ENCODE measurements at places on chromosomes 4 and X.

- DNase-seq: no peak
Measured at GRCh38 chr4:1991596-1992434, 17.0 kb downstream of the NELFA start.

DNA sequence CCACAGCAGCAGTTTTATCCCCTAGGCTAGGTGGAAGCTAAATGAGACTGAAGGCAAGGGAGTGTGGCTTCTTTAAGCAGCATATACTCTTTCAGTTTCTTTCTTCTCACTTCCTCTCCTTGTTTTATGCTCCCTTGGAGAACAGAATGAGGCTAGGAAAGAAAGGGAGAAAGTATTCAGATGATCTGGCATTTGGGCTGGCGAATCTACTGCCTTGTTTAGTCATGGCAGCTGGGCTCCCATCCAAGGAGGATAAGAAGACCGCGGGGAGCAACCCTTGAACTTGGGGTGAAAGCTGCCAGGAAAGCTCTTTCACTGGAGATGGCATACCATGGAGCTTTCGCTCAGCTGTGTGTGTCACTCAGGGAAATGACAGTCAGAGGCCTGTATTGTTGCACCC, 72.1 kb downstream of the ARHGEF38 start:
- DNase-seq: no peak

DNA sequence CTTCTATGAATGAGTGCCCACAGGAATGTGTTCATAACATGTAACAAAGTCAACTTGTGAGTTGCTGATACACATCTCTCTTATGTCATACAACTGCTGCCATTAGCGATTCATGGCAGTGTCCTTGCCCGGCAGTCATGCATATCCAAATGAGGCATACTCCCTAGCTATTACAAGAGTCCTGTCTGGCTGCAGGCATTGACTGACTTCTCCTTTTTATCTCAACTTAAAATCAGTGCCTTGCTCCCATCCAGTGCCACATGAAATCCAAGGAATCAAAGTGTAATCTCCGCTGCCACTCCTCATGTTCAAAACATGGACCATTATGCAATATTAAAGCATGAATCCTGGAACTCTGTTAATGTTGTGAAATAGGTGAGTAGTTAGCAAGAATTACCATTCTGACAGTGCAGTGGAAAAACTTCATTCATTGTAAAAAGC, 348.9 kb upstream of the FTHL17 start:
- no peak for DNase-seq

DNA sequence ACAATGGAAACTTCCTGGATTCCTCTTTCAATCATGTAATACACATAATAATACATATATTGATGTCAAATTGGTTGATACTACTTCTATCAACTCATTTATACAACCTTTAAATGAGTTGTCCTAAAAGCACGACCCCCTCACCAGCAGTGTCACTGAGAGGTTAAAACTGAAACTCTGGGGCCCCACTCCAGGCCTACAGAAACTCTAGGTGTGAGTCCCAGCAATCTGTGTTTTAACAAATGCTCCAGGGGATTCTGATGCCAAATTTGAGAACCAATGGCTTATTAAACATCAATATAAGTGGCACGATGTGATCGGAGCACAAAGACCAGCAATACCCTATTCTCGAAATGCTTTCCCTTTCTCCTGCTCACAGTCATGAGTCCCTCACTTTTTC, 47.9 kb downstream of the ATP8A1 start:
- no peak for DNase-seq

DNA sequence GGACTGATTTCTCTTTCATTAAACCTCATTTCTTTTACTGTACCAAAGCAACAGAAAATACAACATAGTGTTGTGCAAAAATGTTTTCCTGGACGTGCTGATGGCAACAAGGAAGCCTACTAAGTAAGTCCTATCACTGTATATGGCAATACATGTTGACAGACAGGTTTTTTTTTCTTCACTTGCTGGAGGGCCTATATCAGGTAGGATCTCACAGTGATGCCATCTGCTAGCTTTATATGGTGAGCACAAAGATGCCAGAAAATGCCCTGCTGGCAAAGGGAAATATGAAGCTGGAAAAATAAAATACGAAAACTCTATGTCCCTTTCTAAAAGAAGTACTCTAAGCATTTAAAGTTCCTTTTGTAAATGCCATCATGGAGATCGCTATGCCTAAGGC, 119.0 kb upstream of the PDLIM3 start:
- DNase-seq: peak; percentile 84

GRCh38 chr4:54959651-54960116, 165.7 kb downstream of the KDR start:
- DNase-seq: no peak

- DNase-seq: no peak
Measured at GRCh38 chr4:158895797-158896576, 127.2 kb downstream of the FNIP2 start.

- peak; percentile 59 for DNase-seq
Measured at GRCh38 chr4:73021634-73022033, 47.9 kb downstream of the COX18 start.

DNA sequence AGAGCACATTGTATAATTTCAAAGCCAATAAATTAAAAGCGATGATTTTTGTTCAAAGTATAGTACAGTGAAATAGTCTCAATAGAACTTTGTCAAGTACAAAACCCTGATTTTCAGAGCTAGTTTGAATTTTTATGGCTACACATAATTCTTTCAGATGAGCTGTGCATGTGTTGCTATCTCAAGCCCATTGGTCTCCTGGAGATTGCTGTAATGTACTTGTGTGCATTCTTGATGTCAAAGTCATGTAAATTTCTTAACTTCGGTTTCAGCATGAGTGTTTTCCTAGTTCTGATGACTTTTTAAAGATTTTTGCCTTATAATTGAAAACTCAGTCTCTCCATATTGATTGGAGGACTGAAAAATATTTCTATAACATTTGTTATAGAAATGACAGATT, 200.8 kb downstream of the CEP135 start:
- DNase-seq: no peak

DNA sequence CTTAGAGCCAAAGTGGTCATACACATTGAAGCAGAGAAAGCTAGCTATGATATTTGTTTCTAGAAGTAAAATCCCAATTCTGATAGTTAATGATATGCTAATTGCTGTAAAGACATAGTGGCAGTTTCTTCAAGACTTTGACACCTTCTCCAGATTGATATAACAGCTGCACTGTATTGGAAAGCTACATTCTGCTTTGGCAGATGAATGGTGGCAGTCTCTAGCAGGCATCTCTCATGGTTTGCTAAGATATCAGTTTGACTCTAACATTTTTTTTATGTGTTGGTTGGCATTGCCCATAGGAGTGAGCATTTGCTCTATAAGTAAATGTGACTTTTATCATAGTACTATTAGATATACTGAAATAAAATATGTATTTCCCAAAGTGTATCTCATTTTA, 128.2 kb downstream of the AFF2 start:
- no peak for DNase-seq

- DNase-seq: no peak
Measured at GRCh38 chr4:120765260-120765680, 157.3 kb downstream of the PRDM5 start.

DNA sequence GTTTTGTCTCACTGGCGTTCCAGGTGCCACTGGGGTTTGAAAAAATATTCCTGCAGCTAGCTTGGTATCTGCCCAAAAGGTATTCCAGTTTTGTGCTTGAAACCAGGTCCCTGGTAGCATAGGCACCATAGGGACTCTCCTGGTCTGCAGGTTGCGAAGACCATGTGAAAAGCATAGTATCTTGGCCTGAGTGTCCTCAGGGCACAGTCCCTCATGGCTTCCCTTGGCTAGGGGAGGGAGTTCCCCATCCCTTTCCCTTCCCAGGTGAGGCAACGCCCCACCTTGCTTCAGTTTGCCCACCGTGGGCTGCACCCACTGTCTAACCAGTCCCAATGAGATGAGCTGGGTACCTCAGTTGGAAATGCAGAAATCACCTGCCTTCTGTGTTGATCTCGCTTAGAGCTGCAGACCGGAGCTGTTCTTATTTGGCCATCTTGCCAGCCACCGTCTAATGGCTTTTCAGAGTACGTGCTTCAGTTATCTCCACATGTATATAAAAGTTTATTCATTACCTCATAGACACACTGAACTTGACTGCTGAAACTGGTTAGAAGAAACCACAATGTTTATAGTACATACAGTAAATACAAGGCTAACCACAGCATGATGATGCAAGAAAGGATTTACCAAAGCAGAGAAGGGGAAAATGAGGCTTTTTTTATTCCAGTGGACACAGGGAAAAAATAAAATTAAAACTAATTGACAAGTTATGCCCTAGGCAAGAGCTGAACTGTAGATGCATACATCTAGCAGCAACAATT, 10.6 kb downstream of the PBDC1 start:
- no peak for DNase-seq
